Colonic mucosa (tissue), 4 donors: ENCODE measurements at places on chromosomes 6 and 20.
A peak's percentile ranks its signal among the peaks of the same experiment; 100 is the strongest.

GRCh38 chr6:99905209-99906106, 88.6 kb downstream of the MCHR2 start:
- no peak for DNase-seq

- DNase-seq = no peak
Measured at GRCh38 chr6:145278163-145278807, 457.0 kb downstream of the EPM2A start.

DNA sequence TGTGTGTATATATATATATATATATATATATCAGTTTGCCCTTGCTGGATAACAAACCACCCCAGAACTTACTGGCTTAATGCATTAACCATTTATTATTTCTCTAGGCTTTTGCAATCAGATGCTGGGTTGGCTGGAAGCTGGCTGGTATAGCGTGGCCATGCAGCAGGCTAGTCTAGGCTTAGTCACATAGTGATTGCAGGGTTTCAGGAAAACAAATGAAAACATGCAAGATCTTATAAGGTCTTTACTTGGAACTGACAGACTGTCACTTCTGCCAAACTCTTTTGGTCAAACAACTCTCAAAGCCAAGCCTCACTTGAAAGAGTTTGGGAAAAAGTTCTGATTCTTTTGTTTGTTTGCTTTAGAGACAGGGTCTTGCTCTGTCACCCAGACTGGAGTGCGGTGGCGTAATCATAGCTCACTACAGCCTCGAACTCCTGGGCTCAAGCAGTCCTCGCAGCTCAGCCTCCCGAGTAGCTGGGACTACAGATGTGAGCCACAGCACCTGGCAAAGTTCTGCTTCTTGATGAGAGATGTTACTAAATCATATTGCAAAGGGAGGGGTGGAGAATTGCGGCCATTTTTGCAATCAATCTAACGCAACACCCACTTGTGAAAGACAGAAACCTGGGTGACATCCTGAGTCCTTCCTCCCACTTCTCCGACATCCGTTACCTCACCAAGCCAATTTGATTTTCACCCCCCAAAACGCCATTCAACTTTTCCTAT, 74.6 kb upstream of the RNF24 start:
- DNase-seq = no peak

GRCh38 chr6:98927534-98927933, 20.2 kb downstream of the FBXL4 start:
- DNase-seq = no peak

DNA sequence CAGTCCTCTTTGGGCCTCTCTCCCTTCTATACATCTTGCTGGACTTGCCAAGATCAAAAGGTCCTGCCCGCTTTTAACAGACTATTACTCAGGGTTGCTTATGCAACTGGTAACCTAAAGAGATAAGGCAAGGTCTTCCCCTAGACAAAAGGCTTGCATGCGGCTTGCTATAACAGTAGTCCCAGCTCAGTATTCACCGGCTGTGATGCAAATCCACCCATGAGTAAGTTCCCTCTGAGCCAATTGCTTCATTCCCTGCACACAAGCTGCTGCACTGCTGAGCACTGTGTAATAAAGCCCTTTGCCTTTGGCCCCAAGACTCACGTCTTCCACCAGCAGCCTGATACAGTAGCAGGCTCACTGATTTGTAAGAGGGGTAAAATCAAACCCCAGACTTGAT, 363.8 kb downstream of the PRKN start:
- no peak for DNase-seq

GRCh38 chr6:87697581-87698546, 4.2 kb downstream of the AKIRIN2 start:
- no peak for DNase-seq

GRCh38 chr6:3162067-3162497, 4.7 kb upstream of the TUBB2A start:
- DNase-seq = no peak

GRCh38 chr20:59182401-59183044, 18.9 kb downstream of the ZNF831 start:
- no peak for DNase-seq

GRCh38 chr20:23869520-23869919, 10.0 kb downstream of the CST5 start:
- DNase-seq = no peak

DNA sequence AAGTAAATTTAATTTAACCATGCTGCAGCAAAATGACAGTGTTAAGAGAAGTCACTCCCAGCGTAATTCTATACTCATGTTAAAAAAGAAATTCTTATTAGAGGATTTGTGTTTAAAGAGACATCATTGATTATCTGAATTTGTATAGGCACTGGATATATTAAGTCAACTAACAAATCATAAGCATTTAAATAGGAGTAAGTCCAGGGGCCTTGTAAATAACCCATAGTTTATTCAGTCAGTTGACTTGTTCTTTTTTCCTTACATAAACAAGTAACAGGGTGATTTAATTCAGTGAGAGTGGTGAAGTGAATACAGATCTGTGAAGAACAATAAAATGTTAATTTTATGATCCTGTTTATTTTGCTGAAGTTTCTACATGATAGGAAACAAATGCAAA, 22.4 kb downstream of the LYRM4 start:
- no peak for DNase-seq

DNA sequence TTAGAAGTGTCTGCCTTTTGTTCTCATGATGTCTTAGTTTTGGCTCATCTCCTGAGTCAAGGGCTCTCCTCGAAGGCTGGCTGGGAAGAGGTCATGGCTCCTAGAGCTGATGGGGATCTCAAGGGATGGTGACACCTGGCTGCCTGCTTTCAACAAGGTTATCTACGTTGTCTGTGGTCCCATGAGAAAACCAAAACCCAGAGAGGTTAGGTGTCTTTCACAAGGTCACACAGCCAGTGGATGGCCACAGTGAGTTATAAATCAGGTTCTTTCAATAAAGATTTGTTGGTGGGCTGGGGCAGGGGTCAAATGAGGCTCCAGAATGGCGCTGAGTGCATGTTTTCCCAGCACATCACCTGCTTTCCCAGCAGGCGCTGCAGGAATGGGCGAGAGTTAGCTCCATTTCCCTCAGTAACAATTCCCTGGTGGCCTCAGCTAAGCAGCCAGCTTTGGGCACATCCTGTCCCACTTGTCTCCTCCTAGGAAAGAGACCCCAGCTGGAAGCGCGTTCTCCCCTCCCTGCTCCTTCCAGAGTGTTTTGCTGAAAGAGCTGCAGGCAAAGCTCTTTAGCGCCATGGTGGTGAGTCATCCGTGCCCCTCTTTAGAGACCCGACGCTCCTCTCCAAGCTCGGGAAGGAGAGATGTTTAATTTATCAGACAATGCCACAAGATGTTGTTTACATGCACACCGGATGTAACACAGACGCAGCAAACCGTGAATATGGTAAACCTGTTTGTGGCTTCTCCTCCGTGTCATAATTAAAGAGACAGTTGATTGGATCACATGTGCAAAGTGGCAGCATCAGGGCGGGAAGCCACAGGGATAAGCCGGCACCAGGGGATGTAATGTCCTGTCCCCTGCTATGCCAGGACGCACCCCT, 109.7 kb downstream of the LRFN2 start:
- no peak for DNase-seq

- peak; percentile 42 for DNase-seq
Measured at GRCh38 chr6:140462453-140463311, 1088.2 kb upstream of the CITED2 start.

- DNase-seq = no peak
Measured at GRCh38 chr6:15434263-15434662, 188.4 kb downstream of the JARID2 start.

DNA sequence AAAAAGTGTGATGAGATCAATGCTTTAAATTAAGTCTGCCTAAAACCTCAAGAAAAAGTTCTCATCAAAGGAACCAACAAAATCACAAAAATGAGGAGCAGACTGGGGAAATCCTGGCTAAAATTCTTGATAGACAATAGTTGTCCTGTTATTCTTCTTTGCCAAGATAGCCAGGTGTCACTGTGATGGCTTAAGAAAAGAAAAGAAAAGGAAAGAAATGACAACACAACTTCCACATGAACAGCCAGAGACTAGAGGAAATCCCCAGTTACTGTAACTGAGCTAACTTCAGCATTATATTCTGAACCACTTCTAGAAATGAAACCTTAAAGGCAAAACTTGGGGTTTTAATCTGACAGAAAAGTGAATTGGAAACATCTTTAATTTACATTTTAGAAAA, 129.6 kb downstream of the CD24 start:
- no peak for DNase-seq

- DNase-seq = no peak
Measured at GRCh38 chr6:38215225-38215624, 395.7 kb downstream of the ZFAND3 start.

DNA sequence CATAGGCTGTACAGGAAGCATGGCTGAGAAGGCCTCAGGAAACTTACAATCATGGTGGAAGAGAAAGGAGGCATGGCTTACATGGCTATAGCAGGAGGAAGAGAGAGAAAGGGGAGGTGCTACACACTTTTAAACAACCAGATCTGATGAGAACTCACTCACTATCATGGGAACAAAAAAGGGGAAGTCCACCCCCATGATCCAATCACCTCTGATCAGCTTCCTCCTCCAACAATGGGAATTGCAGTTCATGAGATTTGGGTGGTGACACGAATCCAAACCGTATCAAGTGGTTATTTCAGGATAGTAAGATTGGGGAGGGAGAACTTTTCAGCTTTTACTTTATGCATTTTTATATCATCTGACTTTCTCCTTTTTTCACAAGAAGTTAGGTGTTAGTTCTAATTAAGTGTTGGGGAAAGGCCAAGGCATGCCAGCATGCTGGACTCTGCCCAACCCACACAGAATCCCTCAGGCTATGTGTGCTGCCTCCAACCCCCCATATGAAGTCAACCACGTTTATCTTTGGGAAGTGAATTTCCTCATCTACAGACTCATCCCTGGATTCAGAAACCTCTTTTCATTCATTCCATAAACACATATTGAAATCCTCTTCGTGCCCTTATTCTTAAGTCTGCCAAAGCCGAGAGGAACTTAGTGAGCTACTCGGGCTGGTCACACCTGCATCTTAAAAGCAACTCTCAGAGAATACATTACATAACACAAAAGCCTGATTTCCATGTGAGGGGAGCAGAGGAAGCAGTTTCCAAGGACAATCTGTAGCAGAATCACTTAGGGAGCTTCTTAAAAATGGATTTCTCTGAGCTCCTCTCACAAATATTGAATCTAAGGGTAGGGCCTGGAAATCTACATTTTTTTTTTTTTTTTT, 16.7 kb upstream of the CLIC5 start:
- DNase-seq = no peak

DNA sequence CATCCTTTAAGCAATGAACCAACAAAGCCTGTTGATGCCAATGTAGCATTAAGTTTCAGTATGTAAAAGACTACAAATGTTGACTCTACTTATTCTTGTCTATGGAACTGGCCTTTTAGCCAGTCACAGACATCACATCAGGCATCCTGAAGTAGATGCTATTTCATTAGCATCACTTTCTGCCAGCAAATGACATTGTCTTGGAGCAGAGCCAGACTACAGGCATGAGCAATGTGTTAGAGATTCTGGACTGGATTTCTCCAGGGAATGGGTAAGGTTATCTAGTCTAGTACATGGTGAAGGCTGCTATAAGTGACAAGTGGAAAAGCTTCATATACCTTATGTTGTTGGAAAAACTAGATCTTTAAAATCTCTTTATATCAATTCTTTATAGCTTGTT, 142.9 kb downstream of the ADGRB3 start:
- no peak for DNase-seq

DNA sequence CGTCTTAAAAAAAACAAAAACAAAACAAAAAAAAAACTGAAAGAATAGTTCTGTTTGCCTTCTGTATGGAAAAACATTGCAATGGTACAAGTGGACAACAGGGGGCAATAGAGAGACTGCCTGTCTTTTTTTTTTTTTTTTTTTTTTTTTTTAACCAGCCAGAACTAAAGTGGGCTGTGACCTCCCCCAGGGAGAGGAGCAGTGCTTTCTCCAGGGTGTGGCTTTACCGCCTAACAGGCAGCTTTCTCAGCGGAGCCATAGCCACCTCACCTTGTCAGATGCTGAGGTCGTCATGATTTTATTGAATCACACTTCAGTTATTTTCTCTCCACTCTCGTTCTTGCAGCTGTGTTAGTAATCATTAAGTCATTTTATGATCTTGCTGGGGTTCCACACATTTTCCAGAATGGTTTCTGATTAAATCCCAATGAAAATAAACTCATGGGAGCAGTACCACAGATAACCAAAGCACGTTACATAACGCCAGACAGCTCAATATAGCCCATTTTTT, 78.4 kb downstream of the GMPR start:
- DNase-seq = no peak

DNA sequence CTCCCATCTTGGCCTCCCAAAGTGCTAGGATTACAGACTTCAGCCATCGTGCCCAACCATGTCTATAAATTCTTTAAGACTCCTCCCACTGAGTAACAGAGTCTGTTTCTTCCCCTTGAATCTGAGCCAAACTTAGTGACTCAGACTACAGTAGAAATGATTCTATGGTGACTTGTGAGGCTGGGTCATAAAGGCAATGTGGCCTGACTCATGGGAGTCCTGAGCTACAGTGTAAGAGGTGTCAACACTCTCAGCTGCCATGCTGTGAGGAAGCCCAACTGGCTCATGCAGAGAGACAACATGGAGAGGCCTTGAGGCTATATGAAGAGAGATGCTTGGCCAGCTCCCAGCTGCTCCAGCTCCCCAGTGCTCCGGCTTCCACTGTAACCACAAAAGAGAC, 5.2 kb upstream of the NRSN2 start:
- DNase-seq = peak; percentile 43

- no peak for DNase-seq
Measured at GRCh38 chr20:49052334-49052733, 6.2 kb downstream of the CSE1L start.

DNA sequence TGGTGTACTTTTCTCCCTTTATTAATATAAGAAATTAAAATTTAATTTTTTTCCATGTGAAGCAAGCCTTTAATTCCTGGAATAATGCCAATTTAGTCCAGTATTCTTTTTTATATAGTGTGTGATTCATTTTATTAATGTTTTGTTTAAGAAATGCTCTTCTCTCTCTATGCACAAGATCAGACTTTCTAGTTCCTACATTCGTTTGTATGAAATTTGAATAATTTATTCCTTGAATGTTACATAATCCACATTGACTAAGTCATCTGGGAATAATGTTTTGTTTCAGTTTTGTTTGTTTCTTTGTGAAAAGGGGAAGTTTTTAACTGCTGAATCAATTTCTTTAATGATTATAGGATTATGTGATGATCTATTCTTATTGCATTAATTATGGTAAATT, 181.4 kb upstream of the ID4 start:
- no peak for DNase-seq

- DNase-seq = no peak
Measured at GRCh38 chr6:16126861-16127260, 2.0 kb upstream of the MYLIP start.

DNA sequence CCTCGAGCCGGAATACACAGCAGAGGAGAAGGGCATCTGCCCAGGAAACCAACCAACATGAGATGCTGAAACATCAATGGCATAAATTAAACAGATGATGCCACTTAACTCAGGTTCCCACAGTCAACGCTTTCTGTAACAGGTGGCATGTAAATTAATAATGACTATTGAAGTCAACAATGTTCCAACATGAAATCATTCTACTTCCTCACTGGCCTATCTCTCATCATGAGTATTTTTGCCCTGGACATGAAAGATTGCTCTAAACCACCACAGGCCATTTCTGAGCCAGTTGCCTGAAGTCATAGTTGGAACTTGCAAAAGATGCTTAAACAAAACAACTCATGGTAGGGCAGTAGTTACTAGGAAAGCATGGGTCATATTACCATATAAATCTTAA, 397.9 kb upstream of the JARID2 start:
- DNase-seq = no peak

GRCh38 chr20:48012401-48012974, 227.2 kb upstream of the SULF2 start:
- DNase-seq = no peak
